ENCODE measurements at places on chromosomes 7 and 10.

- no peak for DNase-seq
Measured at GRCh38 chr7:1675036-1675671, 5.1 kb downstream of the ELFN1 start.

- DNase-seq, result no peak
Measured at GRCh38 chr10:73467206-73467605, 28.6 kb downstream of the PPP3CB start.

DNA sequence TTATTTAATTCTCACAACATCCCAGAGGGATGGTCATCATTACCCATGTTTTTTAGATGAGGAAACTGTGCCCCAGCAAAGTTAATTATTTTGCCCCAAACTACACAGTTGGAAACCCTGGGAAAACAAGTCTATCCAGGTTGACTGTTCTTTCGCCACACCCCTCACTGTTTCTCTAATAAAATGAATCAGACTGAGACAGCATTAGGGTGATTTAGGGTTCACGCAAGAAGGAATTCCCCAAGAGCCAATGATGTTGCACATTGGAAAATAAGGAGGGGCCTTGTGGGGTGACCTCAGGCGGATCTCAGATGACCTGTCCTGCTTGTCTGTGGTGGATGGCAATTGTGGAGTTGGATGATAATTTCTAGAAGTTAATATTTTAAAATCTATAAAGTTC, 135.7 kb upstream of the TBX20 start:
- no peak for DNase-seq

GRCh38 chr10:114110174-114110972, 63.6 kb downstream of the CCDC186 start:
- DNase-seq, result no peak

- DNase-seq, result no peak
Measured at GRCh38 chr7:75575488-75576121, 83.5 kb downstream of the SPDYE5 start.

DNA sequence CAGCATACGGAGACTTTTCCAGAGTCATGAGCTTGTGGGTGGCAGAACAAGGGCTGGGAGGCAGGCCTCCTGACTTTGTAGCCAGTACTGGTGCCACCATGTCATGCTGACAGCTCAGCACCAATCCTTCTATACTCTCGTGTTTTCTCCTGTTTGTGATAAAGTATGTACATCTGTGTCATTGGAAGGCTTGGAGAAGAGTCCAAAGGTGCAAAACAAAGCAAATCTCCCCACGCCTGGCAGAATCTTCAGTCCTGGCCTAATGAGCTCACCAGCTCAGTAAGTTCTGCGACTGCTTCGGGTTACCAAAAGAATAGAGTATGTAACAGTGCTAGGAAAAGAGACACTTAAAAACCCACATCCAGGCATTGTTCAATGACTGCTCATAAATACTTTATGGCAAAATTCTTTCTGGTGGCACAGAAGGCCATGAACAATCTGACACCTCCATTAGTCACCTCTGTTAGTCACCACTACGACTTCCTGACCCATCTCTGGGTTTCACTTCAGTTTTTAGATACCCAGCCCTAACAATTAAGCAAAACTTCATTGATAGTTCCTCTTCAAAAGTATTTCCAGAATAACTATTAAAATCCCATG, 24.5 kb downstream of the STEAP1 start:
- DNase-seq, result no peak

- no peak for DNase-seq
Measured at GRCh38 chr10:112663234-112664125, 216.5 kb downstream of the VTI1A start.

GRCh38 chr10:3805201-3805790, 20.3 kb upstream of the KLF6 start:
- DNase-seq, result no peak

DNA sequence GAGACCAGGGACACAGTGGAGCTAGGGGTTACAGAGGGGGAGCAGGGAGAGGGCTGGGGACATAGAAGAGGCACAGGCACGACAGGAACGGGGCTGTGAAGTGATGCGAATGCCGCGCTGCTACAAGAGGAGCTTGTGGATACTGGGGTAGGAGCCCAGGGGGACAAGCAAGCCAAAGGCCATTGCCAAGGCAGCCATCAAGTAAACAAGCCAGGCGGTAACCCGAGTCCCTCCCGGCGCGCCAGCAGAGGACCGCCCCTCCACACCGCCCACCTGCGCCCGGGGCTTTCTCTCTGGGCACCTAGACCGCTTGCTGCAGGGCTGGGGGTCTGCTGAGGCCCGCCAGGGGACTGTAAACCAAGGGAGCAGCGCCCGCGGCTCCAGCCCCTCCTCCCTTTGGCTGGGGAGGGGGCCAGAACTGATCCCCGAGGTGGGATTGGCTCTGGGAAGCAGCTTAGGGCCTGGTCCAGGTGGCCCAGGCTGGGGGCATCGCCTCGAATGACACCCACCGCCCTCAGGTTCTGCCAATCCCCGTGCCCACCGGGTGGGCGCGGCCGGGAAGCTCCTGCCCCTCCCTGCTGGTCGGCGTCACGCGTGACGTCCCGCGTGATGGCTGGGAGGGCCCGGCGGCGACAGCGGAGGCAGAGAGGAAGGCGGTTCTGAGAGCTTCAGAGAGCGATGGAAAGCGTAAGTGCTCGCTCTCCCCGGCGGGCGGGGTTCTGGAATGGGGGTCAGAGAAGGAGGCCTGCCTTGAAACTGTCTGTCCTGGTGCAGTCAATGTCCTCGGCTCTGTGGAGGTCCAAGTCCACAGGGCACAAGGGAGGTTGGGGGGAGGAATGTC, 982 bp downstream of the SFXN3 start:
- DNase-seq, result peak; percentile 70

- DNase-seq, result no peak
Measured at GRCh38 chr7:120554960-120555571, 282.1 kb downstream of the KCND2 start.

GRCh38 chr10:132448248-132448731, 51.3 kb downstream of the PWWP2B start:
- DNase-seq, result peak; percentile 26

GRCh38 chr10:59006511-59007306, 169.7 kb upstream of the PHYHIPL start:
- no peak for DNase-seq

- DNase-seq, result no peak
Measured at GRCh38 chr7:117347480-117347879, 24.6 kb upstream of the WNT2 start.

DNA sequence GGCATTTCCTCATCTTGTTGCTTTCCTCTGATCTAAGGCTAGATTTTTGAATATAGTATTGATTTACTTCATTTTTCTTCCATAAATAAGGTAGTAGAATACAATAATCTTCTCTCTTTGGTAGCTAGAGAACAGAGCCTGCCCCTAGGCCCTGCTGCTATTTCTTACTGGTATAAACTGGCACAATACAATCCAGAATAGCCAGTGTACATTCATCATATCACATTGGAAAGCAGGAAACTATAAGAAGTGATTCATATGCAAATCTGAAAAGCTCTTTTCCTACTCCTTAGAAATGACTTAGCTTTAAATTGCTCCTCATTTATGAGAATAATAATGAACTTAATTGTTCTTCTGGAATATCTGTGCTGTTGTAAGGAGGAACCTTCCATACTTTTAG, 100.2 kb downstream of the KCND2 start:
- no peak for DNase-seq

GRCh38 chr10:124614003-124614659, 130.0 kb downstream of the FAM53B start:
- DNase-seq, result no peak

DNA sequence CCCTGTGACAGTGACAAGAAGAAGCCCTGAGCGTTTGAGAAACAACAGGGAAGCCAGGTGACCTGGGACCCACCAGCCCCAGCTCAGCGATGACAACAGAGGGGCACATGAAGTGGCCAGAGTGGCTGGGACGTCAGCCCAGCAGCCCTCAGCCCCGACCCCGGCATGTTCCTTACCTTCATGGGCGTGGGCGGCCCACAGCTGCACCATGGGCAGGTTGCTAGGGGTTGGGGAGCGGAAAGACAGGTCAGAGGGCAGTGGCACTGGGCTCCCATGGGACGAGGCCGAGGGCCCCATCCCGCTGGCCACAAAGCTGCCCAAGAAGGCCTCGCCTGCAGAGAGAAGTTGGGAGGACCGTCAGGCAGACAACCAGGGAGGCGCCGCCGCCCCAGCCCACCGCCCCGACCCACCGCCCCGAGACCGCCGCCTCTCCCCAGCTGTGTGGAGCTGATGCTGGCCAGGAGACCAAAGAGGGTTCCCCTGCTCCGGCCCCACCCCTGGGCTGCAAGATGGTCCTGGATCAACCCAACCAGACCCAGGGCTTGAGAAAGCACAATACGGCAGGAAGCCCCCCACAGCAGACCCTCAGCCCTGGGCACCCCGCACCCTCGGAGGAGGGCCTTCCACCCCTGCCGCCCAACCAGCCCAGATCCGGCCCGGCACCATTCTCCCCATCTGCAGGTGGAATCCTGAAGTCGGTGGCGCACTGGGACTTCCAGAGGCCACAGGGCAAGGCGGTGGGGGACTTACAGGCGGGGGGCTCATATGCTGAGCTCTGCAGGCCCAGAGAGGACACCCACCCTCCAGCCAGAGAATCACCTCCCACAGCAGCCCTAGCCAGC, 29.1 kb downstream of the TNRC18 start:
- no peak for DNase-seq

- DNase-seq, result no peak
Measured at GRCh38 chr7:4175346-4175973, 506.6 kb upstream of the FOXK1 start.

- DNase-seq, result no peak
Measured at GRCh38 chr7:9945131-9945530, 1028.5 kb upstream of the PHF14 start.

DNA sequence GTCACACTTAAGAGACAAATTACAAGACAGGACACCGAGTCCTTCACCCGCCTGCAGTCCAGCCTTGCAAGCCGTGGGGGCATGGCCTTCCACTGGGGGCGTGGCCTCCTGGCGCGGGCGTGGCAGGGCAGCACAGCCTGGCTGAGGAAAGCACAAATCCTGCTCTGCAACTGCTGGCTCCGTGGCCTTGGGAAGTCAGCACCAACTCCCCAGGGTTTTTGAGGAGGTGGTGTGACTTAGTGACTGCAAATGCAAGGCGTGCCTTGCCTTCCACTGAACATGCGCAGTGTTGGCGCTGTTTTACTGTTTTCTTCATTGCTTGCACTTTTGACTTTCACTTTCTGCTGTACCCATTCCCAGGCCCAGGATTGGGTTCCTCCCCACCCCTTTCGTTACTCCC, 12.9 kb upstream of the BMS1 start:
- no peak for DNase-seq

DNA sequence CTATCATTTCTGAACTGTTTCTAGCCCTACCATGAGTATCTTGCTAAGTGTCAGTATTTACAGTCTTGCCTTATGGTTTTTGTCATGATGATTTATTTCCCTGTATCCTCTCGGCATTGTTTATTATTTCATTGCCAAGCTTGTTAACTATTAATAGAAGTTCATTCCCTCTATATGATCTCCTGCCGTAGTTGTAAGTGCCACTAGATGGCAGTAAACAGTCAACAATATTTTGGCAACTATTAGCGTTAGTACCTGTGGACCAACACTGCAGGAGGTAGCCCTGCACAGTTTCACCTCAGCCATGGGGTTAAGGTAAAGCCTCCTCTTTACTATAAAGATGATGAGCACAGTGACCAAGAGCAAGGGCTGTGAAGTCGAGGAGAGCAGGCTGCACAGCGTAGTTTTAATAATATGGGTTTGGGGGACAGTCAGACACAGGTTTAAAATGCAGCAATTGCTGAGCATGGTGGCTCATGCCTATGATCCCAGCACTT, 26.1 kb upstream of the CCNJ start:
- no peak for DNase-seq

GRCh38 chr10:117540640-117541404, 1.7 kb upstream of the EMX2 start:
- no peak for DNase-seq

DNA sequence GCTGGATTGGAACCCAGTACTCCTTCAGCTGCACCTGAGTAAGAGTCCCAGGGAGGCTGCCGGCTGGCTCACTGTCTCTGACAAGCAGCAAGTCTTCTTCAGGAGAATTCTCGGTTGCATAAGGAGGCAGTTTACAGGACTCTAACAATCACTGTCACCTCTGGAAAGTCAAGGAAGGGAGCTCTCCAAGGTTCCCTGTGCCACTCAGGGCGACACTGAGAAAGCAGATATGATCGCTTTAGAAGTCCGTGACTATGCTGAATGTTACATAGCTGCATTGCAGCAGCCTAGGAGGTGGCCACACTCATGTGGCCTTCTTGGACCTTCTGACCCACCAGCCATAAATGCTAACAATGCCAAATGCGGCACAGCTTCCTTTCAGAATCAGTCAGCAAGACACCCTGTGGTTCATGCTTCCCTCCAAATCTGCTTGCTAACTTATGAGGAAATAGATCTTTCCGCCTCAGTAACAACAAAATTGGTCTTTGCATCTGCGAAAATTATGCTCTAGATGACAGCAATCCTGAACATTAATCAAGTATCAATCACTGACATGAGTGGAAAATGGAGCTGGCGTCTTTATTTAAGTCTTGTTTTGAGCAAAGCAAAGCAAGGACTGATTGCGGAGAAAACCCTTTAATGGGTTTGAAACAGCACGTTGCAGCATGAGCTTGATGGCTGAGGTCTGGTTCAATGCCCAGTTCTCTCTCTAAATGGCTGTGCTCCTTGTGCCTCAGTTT, 132.9 kb downstream of the ATXN7L1 start:
- DNase-seq, result no peak

- DNase-seq, result no peak
Measured at GRCh38 chr10:82429302-82429701, 554.3 kb downstream of the NRG3 start.

- no peak for DNase-seq
Measured at GRCh38 chr7:66741710-66742049, 1.1 kb downstream of the RABGEF1 start.

GRCh38 chr10:121452581-121452980, 145.7 kb downstream of the FGFR2 start:
- no peak for DNase-seq

DNA sequence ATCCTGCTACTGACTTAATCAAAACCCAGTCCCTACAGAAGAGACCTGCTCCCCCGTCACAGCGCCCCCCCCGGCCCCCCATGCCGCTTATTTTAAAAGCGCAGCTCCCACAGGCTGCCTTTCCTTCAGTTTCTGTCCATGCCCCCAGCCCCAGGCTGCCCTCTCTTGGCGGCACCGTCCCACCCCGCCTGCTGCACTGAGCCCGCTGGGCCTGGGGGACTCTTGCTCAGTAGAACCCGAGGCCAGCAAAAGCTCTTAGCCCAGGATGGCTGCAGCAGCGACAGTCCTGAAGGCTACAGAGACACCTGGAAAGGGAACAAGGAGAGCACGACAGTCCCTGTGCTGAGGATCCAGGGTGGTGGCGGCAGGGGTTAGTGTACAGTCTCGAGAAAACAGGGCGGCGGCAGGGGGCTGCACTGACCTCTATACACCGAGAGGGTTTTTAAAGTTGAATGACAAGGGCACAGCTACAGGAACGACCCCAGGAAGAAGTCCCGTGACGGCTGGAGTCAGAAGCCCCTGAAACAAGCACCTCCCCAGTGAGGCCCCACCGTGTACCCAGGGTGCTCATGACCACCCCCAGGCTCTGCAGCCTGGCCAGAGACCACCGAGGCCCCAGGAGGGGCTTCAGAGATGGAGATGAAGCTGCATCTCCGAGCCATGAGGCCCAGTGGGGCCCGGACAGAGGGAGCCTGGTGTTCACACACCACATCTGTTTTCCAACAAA, 54.4 kb downstream of the ZRANB1 start:
- DNase-seq, result no peak

- DNase-seq, result no peak
Measured at GRCh38 chr7:19144661-19145433, at the start of gene FERD3L. TSS of gene FERD3L (minus strand) at chr7:19145421. CDS start at chr7:19145362, 59 bp downstream.

- DNase-seq, result no peak
Measured at GRCh38 chr7:37318541-37318940, 130.1 kb downstream of the ELMO1 start.
